ENCODE measurements at places on chromosomes 2 and 18.

- DNase-seq, result no peak
Observed at GRCh38 chr18:6543330-6543908, 128.7 kb upstream of the L3MBTL4 start.

- DNase-seq, result no peak
Observed at GRCh38 chr2:37883518-37883917, 41.6 kb upstream of the RMDN2 start.

GRCh38 chr2:134402410-134402809 is 148.5 kb downstream of the MGAT5 start:
- no peak for DNase-seq

- no peak for DNase-seq
Observed at GRCh38 chr2:11939523-11939922, 193.1 kb downstream of the LPIN1 start.

DNA sequence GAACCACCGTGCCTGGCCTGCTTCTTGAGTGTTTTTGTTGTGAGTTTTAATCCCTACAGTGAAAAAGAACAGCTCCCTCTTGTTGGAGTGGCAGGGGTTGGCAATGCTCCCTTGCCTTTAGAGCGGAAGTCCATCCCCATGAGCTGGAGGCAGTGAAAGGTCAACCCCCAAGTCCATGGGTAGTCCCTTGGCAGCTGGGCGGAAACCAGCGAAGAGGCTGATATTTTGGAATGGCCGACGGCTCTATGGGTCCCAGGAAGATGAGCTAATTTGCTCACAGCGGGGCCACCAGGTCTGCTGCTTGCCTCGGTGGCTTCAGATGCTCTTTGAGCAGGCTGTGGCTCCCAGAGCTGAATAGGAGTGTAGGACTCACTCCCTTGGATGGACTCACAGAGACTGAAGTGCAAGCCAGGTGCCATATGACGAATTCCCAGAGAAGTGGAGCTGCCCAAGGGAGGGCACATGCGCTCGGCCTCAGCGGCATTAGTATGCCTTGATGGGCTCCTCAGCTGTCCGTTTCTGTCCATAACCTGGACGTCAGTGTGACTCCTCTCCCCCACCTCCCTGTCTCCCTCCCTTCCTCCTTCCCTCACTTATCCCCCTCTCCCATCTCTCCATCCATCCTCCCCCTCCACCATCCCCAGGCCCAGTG is 25.4 kb upstream of the RHOB start:
- DNase-seq, result no peak

GRCh38 chr2:27920148-27920885 is 29.8 kb downstream of the BABAM2 start:
- DNase-seq, result no peak

DNA sequence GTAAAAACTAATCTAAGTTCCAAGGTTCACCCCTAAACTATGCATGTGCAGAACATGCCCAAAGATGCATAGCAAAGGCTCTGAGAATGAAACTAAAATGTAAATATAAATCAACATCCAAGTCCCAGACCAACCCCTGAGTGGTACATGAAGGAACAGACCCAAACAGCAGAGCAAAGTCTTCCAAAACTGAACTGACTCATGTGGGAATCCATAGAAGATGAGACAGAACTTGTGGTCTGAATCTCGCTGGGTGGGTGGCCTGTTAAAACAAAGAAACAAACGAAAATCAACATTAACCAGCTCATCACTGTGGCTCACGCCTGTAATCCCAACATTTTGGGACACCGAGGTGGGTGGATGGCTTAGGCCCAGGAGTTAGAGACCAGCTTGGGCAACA is 29.5 kb upstream of the ATRAID start:
- no peak for DNase-seq

GRCh38 chr2:229282758-229283546 is 11.9 kb upstream of the PID1 start:
- DNase-seq, result no peak

GRCh38 chr2:750628-751027 is 73.4 kb upstream of the TMEM18 start:
- no peak for DNase-seq

GRCh38 chr18:58538604-58539386 is 90.1 kb downstream of the ALPK2 start:
- DNase-seq, result no peak

DNA sequence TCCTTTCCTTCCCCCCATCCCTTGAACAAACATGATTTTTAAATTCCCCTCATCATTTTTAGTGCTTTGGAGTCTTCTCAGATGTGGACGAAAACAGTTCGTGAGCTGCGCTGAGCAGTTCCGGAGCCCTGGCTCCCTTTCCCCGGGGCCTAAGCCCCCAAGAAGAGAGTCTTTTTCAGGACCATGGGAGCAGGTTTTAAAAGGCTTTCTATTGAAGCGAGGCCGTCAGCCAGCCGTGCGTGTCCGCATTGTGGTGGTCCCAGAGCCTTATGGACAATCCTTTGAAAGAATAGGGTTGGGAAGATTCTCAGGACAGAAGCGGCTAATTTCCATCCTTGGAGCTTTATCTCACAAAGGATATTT is 290.7 kb downstream of the SOX11 start:
- no peak for DNase-seq

DNA sequence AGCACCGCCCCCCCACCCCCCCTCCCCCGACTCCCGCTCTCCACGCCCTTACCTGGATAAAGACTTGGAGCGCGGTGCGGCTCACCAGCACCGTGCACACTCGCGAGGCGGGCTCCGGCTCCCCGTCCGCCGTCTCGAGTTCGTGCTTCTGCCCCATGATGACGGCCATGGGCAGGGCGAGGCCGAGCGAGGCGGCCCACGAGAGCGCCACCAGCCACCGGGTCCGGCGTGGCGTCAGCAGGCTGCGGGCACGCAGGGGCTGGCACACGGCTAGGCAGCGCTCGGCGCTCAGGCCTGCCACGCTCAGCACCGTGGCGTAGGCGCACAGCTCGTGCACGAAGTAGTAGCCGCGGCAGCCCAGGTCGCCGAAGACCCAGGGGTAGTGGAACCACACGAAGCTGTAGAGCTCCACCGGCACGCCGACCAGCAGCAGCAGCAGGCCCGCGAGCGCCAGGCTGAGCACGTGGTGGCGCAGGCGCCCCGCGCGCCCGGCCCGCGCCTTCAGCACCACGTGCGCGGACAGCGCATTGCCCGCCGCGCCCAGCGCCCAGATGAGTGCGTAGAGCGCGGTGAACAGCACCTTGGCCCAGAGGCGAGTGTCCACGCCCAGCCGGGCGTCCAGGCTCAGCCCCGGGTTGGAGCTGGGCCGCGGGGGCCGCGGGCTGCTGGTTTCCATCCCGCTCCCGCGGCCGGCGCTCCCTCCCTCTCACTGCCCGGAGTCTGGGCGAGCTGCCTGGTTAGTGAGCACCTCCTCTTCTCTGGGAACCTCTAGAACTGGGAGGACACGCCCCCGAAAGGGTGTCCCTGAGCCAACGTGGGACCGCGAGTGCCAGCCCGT is at the start of gene NTSR2:
TSS of gene NTSR2 (minus strand) at position 742 of the 838 bp plus-strand sequence. CDS start at position 676, 66 bp downstream.
- no peak for DNase-seq

- no peak for DNase-seq
Observed at GRCh38 chr2:204018717-204019116, 82.2 kb downstream of the ICOS start.

DNA sequence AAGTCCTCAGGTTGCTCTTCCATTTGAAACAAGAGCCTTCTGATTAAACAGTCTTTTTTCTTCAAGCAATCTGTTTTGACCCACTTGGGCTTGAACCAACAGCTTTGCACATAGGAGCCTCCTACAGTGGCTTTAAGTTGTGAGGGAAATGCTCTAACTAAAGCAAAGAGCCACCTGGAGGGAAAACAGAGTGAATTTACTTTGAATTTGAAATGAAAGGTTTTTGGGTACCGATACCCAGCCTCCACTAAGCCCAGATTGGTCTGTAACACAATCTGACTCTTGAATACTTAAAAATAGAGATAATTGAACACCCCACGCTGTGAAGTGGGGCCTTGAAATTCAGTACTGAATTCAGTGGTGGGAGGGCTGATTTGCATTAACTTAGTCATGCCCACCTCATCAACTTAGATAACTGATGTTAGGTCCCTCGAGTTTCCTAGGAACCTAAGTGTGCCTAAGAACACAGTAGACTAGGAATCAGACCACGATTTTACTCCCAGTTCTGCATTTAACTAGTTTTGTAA is 56.3 kb upstream of the ACVR1C start:
- DNase-seq, result no peak

DNA sequence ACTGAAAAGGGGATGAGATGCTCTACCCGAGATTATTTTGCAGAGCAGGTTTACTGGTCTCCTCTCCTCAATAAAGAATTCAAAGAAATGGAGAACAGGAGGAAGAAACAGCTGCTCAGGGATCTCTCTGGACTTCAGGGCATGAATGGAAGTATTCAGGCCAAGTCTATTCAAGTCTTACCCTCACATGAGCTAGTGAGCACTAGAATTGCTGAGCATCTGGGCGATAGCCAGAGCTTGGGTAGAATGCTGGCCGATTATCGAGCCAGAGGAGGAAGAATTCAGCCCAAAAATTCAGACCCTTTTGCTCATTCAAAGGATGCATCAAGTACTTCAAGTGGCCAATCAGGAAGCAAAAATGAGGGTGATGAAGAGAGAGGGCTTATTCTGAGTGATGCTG is 60.0 kb downstream of the PIKFYVE start:
- no peak for DNase-seq

GRCh38 chr2:29065068-29065811 is 9.1 kb downstream of the PCARE start:
- no peak for DNase-seq

DNA sequence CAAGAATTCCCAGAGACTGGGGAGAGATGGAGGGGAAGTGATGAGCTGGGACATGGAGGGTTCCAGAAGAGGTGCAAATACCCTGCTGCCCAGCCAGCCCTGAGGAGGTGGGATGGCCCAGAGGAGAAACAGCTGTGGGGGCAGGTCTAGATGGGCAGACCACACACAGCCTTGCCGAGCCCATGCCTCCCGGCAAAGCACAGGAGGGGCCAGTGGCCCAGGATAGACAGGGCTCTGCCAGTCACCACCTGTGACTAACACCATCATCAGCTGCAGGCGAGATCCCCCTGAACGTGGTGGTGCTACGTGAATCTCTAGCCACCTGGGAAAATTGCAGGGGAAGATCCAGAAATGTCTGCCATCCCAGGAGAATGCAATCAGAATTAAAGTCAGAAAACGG is 39.4 kb downstream of the SCTR start:
- no peak for DNase-seq

GRCh38 chr18:32379891-32380290 is 90.8 kb downstream of the GAREM1 start:
- DNase-seq, result no peak

DNA sequence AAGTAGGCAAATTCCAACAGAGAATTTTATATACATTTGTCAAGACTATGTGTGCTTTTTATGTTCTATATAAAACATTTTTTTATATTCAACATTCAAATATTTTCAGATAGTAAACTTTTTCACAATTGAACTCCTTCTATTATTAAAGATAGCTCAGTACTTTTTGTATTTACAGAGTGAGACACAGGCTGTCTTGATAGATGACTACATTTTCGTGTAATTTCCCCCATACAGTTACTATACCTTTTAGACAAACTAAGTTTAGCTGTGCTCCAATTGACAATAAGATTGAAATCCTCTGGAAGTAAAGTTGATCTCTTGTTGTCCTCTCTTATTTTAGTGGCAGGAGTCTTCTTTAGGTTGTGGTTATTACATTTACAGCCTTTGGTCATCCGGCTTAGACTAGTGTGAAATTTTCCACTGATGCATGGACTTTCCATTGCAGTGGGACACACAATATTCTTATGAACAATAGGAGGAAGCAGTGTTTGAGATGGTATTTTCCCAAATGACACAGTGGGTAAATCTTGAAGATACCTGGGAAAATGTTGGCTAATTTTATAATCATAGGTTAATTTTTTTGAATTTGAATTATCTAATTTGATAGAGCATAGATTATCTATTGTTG is 21.0 kb downstream of the ZSWIM2 start:
- DNase-seq, result no peak

DNA sequence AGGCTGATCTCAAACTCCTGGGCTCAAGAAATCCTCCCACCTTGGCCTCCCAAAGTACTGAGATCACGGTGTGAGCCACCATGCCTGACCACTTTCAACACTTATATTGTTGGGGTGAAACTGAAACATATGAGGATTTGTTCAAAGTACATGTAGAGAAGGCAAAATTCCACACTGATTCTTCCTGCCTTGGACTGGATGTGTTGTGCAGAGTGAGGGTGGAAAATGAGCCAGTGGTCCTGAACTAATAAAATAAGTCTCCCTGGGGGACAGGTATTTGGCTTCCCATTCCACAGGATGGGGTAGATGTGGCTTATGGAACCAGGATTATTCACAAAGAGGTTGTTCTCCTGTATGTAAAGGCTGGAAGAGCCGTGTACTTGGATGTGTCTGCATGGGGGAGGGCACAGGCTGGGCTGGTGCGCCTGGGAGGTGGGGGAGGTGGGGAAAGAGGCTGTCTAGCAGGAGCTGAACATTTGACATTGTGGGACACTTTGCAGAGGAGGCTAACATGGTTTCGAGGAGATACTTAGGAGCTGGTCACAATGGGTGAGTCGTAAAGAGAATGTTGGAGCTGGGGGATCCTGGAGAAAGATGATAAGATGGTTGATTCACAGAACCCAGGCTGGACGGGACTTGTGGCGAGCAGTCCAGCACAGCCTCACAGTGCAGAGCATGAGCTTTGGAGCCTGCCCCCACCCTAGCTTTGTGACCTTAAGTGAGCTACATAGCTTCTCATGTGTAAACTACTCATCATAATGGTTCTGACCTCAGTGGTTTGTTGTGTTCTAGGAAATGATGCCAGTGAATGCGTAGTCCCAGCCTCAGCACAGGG is at the start of gene TXNDC2:
TSS of gene TXNDC2 (plus strand) at position 804 of the 835 bp plus-strand sequence. CDS start 708 bp downstream, outside the sequence.
- DNase-seq, result no peak

DNA sequence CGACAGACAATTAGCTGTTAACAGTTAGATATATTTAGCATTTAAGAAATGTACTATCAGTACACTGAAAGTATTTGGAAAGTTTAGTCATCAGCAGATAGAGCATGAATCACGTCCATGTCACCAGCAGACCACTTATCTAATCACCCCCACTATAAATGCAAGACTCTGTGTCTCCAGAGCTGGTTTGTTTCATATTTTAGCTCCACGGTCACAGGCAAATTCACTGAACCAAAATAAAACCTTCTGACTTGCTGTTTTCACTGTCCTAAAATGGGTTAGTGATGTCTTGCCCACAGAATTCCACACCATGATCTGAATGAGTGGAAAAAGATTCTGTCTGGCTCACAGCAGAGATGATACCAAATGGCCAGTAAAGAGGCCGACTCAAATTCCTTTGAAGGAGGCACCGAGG is 64.9 kb downstream of the CDH2 start:
- DNase-seq, result no peak

- DNase-seq, result no peak
Observed at GRCh38 chr18:12857991-12858544, 26.0 kb downstream of the PTPN2 start.

GRCh38 chr2:33497221-33497650 is 20.8 kb downstream of the RASGRP3 start:
- DNase-seq, result no peak

DNA sequence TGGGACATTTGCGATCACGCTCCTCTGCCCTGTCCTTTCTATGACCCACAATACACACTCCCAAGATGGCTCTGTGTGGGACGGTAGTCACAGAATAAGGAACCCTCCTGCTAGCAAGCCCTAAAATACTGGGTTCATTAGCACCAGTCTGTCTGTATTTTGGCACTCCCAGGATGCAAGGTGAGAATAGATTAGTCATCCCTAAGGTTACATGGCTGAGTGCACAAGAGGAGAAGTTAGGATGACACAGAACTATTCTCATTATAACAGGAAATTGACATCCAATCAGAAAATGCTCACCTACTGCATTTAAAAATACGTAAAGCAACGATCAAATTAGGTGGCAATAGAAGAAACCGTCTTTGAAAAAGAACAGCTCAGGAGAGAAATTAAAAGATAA is 590.2 kb downstream of the EPHA4 start:
- DNase-seq, result no peak

All from NCI-H187 treated with DMSO at 0.1 percent for 48 hours (cell line).